Activated naive CD8-positive, alpha-beta T cell treated with anti-CD3 and anti-CD28 coated beads for 36 hours (primary cell): ENCODE measurements at places on chromosomes 1 and 21.

GRCh38 chr1:96580920-96581319 is 140.7 kb upstream of the PTBP2 start:
- no peak for DNase-seq

DNA sequence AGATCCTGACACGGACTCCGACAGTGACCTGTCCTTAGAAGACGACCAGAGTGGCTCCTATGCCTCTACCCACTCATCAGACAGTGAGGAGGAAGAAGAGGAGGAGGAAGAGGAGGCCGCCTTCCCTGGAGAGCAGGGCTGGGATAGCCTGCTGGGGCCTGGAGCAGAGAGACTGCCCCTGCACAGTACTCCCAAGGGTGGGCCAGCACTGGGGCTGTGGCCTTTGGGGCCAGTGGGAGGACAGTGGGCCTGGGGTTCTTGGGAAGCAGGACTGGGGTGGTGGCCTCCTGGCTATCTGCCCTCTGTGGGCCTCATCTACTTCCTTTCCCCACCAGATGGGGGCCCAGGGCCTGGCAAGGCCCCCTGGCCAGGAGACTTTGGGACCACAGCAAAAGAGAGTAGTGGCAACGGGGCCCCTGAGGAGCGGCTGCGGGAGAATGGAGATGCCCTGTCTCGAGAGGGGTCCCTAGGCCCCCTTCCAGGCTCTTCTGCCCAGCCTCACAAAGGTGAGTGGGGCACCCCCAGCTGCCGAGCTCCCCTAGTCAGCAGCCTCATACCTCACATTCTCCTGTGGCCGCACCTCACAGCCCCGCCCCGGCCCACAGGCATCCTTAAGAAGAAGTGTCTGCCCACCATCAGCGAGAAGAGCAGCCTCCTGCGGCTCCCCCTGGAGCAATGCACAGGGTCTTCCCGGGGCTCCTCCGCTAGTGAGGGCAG is 10.0 kb downstream of the PSRC1 start:
- no peak for DNase-seq

- no peak for DNase-seq
These were observed 228.6 kb downstream of the GPATCH2 start for GRCh38 chr1:217402301-217402700.

- no peak for DNase-seq
These were observed 3.5 kb upstream of the UTS2 start for GRCh38 chr1:7856345-7856744.

GRCh38 chr1:115141145-115141454 is 51.8 kb upstream of the TSPAN2 start:
- no peak for DNase-seq

GRCh38 chr1:203135636-203136305 is 8.2 kb downstream of the ADORA1 start:
- no peak for DNase-seq

DNA sequence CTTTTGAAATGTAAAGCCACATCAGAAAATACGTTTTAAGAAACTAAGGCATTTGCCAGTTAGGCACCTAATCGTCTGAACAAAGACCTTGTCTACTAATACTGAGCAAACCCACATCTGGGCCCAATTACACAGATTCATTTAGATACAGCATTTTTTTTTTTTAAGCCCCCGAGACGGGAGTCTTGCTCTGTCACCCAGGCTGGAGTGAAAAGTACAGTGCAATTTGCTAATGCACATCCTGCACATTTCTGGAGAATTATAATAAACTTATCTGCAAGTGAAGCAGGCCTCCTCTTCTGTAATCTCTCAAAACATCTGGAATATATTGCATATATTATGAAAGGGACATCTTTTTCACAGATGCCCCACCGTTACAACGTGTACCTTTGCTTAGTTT is 3.3 kb downstream of the RSRP1 start:
- no peak for DNase-seq

DNA sequence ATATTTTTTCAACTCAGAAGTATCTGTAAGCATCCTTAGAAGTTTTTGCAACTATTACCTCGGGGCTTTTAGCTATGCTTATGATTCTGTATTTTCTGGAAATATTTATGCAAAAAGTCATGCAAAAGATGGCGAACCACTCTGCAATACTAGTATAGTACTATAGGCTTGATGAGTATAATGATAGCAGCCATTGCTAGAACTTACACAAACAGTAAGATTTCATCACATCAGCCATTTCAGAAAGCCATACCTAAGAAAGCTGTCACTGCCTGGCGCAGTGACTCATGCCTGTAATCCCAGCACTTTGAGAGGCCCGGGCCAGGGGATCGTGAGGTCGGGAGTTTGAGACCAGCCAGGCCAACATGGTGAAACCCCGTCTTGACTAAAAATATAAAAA is 227.1 kb downstream of the LRRC7 start:
- no peak for DNase-seq

DNA sequence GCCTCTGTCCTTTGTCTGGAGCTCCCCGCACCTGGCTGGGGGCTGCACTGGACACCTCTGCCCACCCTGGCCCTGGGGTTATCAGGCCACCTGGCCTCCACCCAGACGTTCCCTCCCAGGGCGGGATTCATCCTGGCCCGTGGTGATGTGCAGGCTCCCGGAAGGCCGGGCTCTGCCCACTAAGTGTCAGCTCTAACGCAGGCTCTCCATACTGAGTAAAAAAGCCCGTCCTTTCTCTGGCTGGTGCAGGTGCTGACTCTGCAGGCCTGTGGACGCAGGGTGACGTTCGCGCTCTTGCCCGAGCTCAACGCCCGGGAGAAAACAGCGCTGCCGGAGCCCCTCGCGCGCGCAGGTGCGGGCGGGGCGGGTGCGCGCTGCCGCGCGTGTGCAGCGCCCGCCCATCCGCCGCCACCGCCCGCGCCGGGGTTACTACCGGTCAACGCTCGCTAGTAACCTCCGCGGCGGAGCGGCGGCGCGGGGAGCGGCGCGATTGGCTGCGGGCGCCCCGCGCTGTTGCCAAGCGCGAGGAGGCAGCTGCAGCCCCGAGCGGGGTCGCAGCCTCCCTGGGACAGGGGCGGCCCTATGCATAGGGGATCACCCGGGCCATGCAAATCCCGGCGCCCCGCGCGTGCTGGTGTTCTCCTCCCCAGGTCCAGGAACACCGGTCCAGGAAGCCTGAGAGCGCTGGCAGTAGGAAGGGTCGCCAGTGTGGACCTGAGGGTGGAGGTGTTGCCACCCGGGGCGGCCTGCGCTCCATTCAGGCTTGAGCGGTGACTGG is 15.7 kb downstream of the ABCG1 start:
- peak; percentile 91 for DNase-seq

DNA sequence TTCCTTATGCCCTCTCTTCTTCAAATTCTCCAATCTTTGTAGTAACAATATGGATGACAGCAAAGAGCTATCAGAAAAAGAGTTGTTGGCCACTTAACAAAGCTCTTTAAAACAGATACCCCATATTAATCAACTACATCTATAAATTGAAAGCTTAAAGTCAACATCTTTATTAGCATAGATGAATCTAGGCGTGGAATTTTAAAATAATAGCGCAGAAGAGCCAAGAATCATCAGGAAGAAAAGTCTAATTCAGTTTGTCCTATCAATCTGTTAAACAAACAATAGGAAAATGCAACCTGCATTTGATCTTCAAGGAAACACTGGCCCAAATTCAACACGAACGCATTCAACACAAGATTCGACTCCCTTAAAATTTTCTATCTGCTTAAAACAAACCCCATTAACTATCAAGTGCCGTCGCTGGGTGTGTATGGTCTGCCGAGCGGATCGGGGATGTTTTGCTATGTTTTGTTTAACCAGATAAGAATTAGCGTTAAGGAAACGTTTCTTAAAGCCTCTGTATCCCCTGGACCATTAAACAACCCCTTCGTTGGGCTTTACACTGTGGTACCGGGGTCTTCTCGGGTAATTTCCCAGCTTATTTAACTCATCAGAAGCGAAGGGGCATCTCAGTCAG is 1.0 kb downstream of the LYST start:
- DNase-seq = no peak

GRCh38 chr1:85093644-85094043 is 45.3 kb upstream of the MCOLN3 start:
- DNase-seq = no peak

DNA sequence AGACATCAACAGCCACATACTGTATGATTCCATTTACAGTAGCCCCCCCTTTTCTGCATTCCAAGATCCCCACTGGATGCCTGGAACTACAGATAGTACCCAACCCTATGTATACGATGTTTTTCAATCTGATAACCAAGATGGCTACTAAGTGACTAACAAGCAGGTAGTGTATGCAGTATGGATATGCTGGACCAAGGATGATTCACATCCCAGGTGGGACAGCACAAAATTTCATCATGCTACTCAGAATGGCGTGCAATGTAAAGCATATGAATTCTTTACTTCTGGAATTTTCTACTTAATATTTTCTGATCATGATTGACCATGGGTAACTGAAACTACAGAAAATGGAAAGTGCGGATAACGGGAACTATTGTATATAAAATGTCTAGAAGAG is 30.0 kb upstream of the MRPS6 start:
- no peak for DNase-seq

DNA sequence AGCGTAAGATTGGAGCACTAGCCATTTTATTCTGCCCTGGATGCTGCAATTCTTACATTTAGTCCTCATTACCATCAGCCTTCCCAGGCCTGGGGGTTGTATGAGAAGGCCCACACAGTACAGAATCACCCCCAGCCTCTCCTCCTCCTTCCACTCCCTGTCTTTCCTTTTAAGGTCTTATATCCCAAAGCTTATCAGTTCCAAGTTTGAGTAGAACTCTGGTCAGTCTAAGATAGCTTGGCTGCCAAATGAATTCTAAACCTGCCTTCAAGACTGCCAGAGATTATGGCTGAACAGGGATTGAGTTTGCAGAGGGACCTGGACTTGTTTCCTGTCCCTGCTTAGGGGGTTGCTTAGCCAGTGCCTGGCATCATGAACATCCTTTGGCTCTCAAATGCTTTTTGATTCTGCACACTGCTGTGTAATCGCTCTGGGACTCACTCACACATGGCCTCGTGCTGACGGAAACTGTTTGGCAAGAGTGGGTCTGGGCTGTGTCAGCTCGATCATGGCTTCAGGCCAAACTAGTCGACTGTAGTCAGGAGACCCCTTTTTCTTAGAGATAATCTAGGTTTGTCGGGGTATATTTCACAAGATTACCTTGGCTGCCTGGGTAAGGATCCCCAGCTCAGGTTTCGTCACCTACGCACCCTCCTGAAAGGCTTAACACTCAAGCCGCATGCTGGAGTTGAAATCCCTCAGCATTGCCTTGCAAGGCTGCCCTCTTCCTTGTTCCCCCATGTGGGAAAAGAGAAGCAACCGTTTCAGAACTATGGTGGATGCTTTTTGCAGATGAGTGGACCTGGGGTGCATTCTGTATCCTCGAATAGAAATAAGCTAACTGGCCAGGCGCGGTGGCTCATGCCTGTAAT is 252.6 kb downstream of the NFIA start:
- DNase-seq = no peak

GRCh38 chr1:17661546-17662157 is 93.5 kb upstream of the ACTL8 start:
- DNase-seq = peak; percentile 57

- no peak for DNase-seq
These were observed 150.8 kb downstream of the SLC45A1 start for GRCh38 chr1:8468751-8469150.

- no peak for DNase-seq
These were observed 4.7 kb downstream of the LAX1 start for GRCh38 chr1:203769505-203770343.

DNA sequence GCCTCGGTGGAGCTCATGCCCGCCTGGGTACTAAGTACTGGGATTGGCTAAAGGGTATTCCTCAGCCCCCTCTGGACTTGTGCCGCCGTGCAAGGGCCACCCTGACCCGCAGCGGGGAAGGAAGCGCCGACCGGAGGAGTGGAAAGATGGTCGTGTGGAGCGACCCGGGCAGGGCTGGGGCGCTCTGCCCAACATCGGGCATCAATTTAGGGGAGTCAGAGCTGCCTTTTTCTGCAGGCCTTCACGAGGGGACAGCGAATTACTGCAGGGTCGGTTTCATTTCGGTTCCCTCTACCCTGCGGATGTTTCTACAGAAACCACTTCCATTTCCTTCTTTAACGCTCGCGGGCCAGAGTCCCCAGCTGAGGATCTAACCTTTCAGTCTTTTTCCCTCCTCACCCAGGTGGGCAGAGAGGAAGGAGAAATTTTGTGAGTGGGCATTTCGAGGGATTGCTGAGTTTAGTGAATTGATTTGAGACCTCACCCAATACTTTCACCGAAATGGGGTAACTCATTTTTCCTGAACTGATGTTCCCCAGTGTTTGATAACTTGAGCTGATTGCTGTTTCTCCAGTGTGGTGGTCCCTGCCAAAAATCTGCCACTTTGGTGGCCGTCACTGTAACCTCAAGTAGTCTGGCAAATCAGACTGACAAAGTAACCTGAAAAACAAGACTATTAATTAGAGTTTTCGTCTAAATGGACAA is 1.1 kb downstream of the TOR1AIP1 start:
- no peak for DNase-seq

DNA sequence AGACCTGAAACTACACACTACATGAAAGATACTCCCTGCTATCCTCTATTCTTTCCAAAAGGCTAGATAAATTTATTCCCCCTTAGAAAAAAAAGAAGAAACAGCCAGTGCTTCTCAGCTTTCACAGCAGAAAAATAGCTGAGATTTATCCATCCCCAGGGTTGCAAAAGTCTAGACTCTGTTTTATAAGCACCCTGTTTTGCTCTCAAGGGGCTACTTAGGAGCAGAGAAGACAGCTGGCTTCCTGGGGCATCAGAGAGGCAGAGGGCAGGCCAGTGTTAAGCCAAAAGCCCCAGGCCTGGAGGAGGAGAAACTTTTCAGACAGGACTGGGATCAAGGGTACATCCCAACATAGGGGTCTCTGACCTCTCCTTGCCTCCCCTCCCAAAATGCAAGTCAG is 3.9 kb downstream of the LAMB3 start:
- no peak for DNase-seq

- DNase-seq = no peak
These were observed 598.2 kb downstream of the PLPP3 start for GRCh38 chr1:55981010-55981650.

- no peak for DNase-seq
These were observed 7.1 kb downstream of the ANGEL2 start for GRCh38 chr1:213008564-213008963.

DNA sequence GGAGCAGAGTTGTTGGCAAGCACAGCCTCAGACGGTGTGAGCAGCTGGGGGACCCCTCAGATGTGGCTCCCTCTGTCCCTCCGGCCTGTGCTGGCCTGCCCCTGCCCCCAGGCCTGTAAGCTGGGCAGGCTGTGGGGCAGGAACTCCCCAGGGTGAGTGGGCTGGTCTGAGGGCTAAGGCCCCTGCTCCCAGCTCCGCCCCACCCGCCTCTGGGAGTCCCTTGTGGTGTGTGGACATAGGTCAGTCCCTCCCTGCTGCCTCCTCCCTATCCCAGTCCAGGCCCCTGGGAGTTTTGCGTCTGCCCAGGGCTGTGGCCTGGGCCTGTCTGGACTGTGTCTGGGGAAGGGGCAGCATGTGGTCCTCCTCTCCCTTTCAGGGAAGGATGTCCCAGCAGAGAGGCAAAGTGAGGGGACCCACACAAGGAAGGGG is 3.6 kb upstream of the VWA1 start:
- no peak for DNase-seq
